HEK293T (cell line): ENCODE measurements at places on chromosomes 13 and 19.

DNA sequence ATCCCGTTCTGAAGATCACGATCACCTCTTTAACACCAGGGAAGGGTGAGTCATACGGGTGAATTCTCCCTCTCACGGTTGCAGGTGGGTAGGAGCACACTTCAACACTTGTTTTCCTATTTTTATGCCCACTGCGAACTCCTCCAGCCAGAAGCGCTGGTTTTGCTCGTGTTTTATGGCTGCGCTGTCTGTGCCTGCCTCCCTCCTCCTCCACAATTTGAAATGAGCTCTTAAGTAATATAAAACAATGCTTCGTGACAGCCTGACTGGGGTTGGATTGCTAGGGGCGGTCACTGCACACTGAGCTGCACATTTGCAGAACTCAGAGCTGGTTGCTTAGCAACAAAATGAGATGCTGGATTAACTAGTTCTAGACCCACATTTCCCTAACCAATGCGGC, 12.9 kb downstream of the CCDC70 start:
- DNase-seq, result no peak

- no peak for DNase-seq
Observed at GRCh38 chr13:25860862-25861261, 191.0 kb downstream of the SHISA2 start.

DNA sequence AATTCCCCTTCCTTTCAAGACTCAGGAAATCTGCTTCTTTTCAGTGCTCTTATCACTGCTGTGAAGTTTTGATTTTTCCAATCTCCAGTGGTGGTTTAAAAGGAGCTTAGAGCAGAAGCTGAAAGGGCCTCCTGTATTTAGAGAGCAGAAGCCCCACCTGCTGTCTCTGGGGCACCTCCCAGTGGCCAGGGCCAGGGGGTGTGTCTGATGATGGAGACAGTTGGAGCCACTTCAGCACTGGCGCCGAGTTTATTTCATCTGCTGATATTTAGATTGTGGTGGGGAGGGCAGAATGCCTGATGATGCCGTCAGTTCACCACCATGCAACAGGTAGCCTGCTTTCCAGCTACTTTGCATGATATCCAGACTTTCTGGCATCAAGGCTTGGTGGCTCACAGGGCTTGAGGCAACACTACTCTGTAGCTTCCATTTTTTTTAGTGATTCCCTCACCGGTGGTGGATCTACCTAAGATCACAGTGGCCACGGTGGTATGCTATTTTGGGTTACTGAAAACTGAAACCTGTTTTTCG, 371.9 kb downstream of the KCNRG start:
- DNase-seq, result peak; percentile 69

DNA sequence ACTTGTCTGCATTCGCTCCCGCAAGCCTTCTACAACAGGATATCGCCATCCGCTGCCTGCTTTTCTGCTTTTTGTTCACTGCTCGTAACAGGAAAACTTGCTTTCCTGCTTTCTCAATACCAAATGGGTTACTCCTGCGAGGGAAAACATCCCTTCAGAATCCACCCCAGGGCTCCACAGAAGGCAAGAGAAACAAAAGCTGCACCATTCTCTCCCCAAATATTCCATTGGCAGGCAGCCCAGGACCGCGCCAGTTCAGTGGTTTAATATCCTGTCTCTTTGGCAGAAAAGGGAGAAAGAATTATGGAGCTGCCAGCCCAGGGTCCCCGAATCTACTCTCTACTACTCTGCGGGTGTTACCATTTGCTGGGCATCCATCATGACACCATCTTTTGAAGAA, 84.7 kb upstream of the DOCK9 start:
- no peak for DNase-seq

GRCh38 chr19:29268103-29268502, 55.2 kb upstream of the UQCRFS1 start:
- DNase-seq, result no peak
